ENCODE measurements at places on chromosomes 13 and 19. TPM values are rescaled to one million over a fixed set of nuclear protein-coding genes. Genes with fewer than 3 reads are reported as not detected.

RAB4B gene
- total RNA-seq = 15.9 TPM

KLK10 gene
- 0.89 TPM for total RNA-seq

SOX1 gene
- not detected for total RNA-seq

ZNF729 gene
- not detected for total RNA-seq

CCL25 gene
- total RNA-seq = not detected

WDR88 gene
- not detected for total RNA-seq

SYCN gene
- not detected for total RNA-seq

WDR87 gene
- total RNA-seq = not detected

PSG2 gene
- not detected for total RNA-seq

GPR183 gene
- 9.9 TPM for total RNA-seq

UBL5 gene
- 439 TPM for total RNA-seq

ATP8A2 gene
- 0.65 TPM for total RNA-seq

ZNF610 gene
- total RNA-seq = 3.3 TPM

ICAM5 gene
- 1.3 TPM for total RNA-seq

GARIN5A gene
- total RNA-seq = 0.86 TPM

FXYD1 gene
- total RNA-seq = 514 TPM

NCR1 gene
- total RNA-seq = 0.37 TPM

ADGRE3 gene
- total RNA-seq = not detected

FSD1 gene
- total RNA-seq = not detected

TNFSF13B gene
- total RNA-seq = 2.4 TPM

ZNF443 gene
- 2.6 TPM for total RNA-seq

C19orf85 gene
- not detected for total RNA-seq

CLDND2 gene
- 2.3 TPM for total RNA-seq

PDCD5 gene
- total RNA-seq = 113 TPM

FAM83E gene
- not detected for total RNA-seq

NLRP12 gene
- total RNA-seq = 0.56 TPM

KMT5C gene
- 7.7 TPM for total RNA-seq

CD209 gene
- 10.7 TPM for total RNA-seq

ZNF724 gene
- 1.6 TPM for total RNA-seq

DAZAP1 gene
- total RNA-seq = 92.1 TPM

JOSD2 gene
- 40.3 TPM for total RNA-seq

TBCB gene
- 99.7 TPM for total RNA-seq
